ENCODE measurements at places on chromosomes 4 and X.

- DNase-seq: no peak
Observed at GRCh38 chr4:165609653-165610052, 230.8 kb downstream of the CPE start.

DNA sequence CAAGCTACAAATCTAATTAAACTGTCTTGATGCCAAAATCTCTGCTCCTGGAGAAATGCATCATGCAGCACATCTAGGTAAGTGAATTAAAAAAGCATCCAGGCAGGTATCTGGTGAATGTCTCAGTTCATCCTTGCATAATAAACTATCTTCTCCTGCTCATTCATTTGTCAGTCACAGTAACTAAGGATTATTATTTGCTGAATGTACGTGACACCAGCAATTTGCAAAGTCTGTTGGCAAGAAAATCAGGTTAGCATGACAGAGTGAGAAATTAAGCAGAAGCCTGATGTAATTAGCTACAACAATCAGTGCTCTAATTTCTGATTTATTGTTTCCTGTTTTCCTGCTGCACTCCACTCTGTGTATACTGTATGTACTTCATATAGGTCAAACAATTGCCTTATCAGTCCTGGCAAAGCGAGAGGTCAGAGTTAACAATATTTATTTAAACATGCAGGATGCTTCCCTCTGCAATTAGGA lies 213.6 kb downstream of the FBXO8 start:
- DNase-seq: no peak

- no peak for DNase-seq
Observed at GRCh38 chrX:126551306-126551705, 1.3 kb downstream of the DCAF12L1 start.

GRCh38 chrX:107775000-107775733 lies 420 bp downstream of the TSC22D3 start:
- no peak for DNase-seq

DNA sequence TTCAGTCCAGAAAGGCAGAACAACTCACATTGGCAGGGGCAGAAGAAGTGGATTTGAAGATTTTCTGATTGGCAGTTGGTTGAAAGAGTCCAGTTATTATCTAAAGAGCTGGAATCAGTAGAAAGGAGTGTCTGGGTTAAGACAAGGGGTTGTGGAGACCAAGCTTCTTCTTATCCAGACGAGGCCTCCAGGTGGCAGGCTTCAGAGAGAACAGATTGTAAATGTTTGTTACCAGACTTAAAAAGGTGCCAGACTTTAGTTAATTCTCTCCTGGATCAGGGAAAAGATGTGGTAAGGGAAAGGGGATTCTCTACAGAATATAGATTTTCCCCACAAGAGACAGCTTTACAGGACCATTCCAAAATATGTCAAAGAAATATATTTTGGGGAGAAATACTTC lies 36.7 kb upstream of the TLR3 start:
- DNase-seq: peak; percentile 84

DNA sequence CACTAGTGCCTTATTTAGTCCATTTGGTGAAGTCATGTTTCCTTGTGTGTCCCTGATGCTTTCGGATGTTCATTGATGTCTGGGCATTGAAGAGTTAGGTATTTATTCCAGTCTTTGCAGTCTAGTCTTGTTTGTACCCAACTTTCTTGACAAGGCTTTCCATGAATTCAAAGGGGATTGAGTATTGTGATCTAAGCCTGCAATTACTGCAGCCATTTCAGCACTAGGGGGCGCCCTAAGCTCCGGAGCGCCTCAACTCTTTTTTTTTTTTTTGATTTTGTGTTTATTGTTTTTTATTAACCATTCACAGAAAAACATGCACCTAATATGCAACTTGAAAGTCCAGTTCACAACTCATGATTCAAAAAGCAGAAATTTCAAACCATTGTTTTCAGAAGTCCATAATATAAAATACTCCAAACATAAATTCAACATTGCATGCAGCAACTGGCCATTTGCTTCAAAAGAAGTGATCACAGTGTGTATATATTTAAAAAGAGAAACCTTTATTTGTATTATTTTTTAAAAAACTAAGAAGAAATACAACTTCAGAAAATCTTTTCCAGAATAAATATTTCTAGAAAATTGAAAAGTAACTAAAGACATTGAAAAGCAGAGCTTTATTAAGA lies 59.2 kb downstream of the PTPN13 start:
- DNase-seq: peak; percentile 34

DNA sequence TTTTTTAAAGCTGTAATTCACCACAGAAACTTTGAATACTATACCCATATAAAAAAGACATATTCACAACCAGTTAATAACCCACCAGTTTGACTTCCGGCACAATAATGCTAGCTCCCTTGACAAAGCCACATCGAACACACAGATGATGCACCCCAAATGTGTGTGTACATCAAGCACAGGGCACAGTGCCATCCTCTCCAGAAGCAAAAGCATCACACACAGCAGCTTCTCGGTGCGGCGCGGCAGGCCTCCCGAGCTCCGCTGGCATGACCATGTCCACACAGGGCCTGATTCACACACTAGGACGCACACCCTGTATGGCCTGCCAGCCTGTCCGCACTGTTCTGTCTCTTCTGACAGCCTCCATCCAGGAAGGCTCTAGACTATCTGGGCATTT lies 88.0 kb downstream of the LEF1 start:
- DNase-seq: no peak

- DNase-seq: no peak
Observed at GRCh38 chr4:77629885-77630284, 24.3 kb downstream of the CXCL13 start.

GRCh38 chr4:7853271-7853670 lies 86.4 kb downstream of the AFAP1 start:
- no peak for DNase-seq

- DNase-seq: no peak
Observed at GRCh38 chr4:27779827-27780226, 919.2 kb downstream of the STIM2 start.

DNA sequence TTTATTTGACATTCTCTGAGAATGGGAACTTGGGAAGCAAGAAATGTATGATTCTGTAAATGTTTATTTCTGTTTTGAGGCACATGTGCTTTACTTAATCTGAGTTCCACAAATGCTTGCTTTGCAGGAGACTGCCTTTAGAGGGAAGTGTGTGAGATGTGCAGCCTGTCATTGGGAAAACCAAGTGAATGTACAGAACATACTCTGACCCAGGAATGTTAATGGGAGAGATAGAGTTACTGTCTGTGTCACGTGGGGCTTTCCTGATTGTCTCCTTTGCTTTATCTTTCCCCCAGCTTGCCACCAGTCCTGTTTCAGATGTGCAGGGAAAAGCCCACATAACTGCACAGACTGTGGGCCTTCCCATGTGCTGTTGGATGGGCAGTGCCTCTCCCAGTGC lies 218.6 kb upstream of the ANXA3 start:
- DNase-seq: no peak

GRCh38 chr4:88008743-88009171 lies 1.3 kb downstream of the PKD2 start:
- no peak for DNase-seq

DNA sequence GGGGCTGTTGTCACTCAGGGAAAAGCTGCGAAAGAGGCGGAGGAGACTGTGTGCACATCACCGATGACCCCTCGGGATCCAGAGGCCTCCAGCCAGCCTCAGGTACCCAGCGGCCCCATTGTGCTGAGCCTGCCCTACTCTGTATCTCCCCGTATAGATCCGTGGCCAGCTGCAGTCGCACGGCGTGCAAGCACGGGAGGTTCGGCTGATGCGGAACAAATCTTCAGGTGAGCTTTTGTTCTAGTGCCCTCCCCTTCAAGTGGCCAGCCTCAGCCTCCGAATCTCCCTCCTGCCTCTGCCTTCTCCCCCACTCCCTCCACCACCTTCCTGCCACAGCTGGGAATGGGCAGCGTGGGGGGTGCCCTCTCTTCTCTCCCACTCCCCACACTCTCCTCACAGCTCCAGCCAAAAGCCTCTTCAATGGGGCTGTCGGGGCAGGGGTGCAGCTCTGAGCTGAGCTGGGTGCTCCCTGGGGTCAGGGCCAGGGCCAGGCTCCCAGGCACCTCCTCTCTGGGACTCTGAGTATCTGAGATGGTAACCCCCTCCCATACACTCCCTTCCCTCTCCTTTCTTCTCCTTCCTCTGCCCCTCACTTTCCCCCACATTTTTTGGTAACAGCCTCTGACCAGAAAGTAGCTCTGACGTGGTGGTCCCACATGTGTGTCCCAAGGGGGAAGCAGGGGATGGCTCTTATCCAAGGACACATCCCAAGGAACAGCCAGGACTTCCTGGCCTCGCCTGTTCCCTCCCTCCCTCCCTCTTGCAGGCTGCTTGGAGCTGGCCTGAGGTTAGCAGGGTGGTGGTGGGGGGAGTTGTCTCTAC lies 20.4 kb upstream of the UBA1 start:
- DNase-seq: no peak

- DNase-seq: peak; percentile 11
Observed at GRCh38 chr4:150078579-150079080, 385 bp downstream of the DCLK2 start.

DNA sequence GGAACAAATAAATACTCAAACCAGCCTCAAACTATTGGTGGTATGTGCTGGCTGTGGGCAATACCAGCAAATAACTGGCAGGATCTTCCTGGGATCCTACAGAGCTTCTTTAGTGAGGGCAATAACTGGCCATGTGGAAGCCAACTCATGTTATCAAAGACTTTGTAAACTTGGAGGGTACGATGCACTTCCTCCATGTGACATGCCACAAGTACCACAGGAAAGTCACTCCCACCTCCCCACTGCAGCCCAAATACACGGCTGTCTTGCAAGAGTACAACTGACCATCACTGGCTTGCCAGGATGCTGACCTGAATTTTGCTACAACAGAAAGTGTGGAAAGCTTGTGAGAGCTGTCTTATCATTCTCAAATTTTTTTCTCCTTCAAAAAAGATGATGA lies 93.3 kb upstream of the MAML3 start:
- no peak for DNase-seq

DNA sequence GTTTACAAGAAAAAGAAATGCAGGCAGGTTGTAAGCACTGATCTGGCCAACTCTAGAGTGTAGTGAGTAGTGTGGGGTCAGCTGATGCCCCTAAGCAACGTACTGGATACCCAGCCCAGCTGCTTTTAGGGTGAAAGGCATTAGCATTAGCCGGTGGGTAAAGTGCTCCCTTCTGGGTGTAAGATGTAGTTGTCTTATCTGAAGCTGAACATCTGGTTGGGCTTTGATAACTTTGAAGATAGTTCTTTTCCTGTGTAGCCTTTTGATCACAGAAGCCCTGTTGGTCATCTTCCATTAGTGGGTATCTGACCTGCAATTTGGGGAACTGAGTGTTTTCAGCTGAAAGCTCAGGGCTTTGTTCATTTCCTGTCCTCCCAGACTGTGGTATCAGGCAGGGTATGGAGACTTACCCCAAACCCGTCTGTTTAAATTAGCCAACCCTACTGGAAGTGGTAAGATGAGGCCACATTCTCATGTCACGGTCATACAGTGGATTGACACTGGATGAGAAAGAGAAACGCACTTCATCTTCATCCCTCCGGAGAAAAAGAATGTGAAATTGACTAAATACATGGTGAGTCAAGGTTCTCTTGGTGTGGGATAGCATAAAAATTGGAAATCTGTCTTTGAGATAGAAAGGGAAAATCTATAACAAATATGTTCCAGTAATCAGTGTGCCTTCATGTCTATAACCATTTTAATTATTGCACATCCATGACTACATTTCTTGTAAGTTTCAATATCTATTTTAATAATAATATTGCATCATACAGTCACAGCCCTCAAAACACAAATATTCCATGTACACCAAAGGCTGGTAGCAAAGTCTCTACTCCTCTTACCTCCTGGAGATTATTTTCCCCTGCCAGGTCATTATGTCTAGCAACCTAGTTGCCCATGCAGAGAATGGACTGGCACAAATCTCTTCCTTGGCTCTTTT lies 8.7 kb downstream of the RHOH start:
- peak; percentile 24 for DNase-seq

GRCh38 chr4:88860586-88860985 lies 163.0 kb upstream of the NAP1L5 start:
- no peak for DNase-seq

DNA sequence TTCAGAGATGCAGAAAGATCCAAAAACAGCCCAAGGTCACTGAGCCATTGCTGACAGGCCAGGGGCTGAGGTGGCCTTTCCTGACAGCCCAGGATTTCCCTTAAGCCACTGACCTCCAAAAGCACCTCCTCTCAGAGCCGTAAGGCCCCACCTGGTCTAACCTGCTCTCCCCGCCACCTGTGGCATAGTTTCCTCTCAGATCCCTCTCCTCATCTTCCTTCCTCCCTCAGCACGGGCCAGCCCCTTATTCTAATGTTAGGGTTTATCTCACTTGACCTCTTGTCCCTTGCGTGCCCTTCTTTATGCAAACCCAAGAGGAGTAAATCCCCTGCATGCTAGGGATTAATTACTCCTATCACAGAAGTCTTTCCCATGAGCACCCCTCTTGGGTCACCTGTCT lies 113.0 kb downstream of the RBM47 start:
- DNase-seq: no peak

GRCh38 chr4:2378898-2379297 lies 39.5 kb downstream of the ZFYVE28 start:
- no peak for DNase-seq

- DNase-seq: peak; percentile 4
Observed at GRCh38 chrX:74902806-74903205, 22.4 kb downstream of the NEXMIF start.

- no peak for DNase-seq
Observed at GRCh38 chr4:71445811-71446210, 107.0 kb downstream of the SLC4A4 start.

- DNase-seq: no peak
Observed at GRCh38 chr4:26455571-26455970, 34.7 kb downstream of the CCKAR start.

DNA sequence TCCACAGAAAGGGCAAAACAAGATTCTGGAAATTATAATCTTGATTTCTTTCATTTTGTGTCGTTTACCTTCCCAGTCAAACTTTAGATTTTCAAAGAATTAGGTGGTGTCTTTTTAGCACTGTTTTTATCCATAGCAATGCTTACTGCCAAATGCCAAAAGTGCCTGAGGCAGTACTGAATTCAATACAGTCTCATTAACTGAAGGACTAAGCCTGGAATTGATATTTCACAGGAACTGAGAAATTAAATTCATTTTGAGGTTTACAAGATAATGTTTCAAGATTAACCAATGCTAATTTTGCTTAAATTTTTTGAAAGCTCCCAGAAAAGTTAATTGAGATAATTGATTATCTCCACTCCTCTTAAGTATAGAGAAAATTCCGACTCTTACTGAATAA lies 68.8 kb upstream of the ARHGAP24 start:
- no peak for DNase-seq

- no peak for DNase-seq
Observed at GRCh38 chr4:156512622-156513021, 459.0 kb downstream of the PDGFC start.

- DNase-seq: no peak
Observed at GRCh38 chr4:20288047-20288650, 36.4 kb downstream of the SLIT2 start.

DNA sequence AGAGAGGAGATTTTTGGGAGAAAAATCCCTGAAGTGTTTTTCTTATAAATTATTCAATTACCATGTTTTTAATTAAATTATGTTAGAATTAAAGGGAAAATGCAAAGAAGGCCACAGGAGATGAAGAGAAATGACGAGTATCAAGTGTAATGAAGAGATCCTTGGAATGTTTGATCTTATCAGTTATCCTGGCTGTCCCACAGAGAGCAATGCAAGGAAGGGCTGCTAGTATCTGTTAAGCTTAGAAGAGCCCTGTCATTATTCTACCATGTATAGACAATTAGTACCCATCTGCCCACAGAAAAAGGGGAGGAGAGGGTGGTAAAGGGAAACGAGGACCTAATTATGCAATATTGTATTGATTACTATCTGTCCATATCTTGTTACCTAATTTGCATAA lies 257.1 kb downstream of the BANK1 start:
- DNase-seq: peak; percentile 87

- peak; percentile 88 for DNase-seq
Observed at GRCh38 chr4:15506464-15506863, 36.8 kb downstream of the CC2D2A start.

Data from mesendoderm (in vitro differentiated cells).